A172 (cell line): ENCODE measurements at places on chromosomes 12 and 14. TPM values are rescaled to one million over a fixed set of nuclear protein-coding genes. Genes with fewer than 3 reads are reported as not detected.

The DCN gene
- 0.69 and 0.84 TPM in 2 replicates for total RNA-seq

The TAS2R46 gene
- total RNA-seq: 0.60 TPM in 1 of 2 replicates, not detected in the other

The KRT72 gene
- not detected in 2 replicates for total RNA-seq

The TEAD4 gene
- 9.4 and 17.2 TPM in 2 replicates for total RNA-seq

The TSPAN19 gene
- not detected in 2 replicates for total RNA-seq

The BHLHE41 gene
- 0.21 and 0.41 TPM in 2 replicates for total RNA-seq

The TRIM9 gene
- 0.02 and 0.34 TPM in 2 replicates for total RNA-seq

The CELA1 gene
- not detected in 2 replicates for total RNA-seq

The BDKRB1 gene
- 3.6 and 6.1 TPM in 2 replicates for total RNA-seq

The FMNL3 gene
- total RNA-seq: 16.4 and 16.6 TPM in 2 replicates

The SPRING1 gene
- 38.7 and 47.4 TPM in 2 replicates for total RNA-seq

The SRRM4 gene
- not detected in 2 replicates for total RNA-seq

The PRB2 gene
- not detected in 2 replicates for total RNA-seq

The CLEC4C gene
- total RNA-seq: not detected in 2 replicates

The BMP4 gene
- 3.8 and 5.0 TPM in 2 replicates for total RNA-seq

The MAP1LC3B2 gene
- 1.8 TPM in 1 of 2 replicates, not detected in the other for total RNA-seq

The SLC38A4 gene
- total RNA-seq: 1.5 and 1.7 TPM in 2 replicates

The CIROP gene
- total RNA-seq: not detected in 2 replicates

The OR2AP1 gene
- not detected in 2 replicates for total RNA-seq

The HVCN1 gene
- 0.14 and 0.95 TPM in 2 replicates for total RNA-seq

The KRT6A gene
- total RNA-seq: not detected in 2 replicates

The MOK gene
- total RNA-seq: 8.4 and 11.6 TPM in 2 replicates

The DEPDC4 gene
- 2.8 and 3.1 TPM in 2 replicates for total RNA-seq

The DAO gene
- not detected in 2 replicates for total RNA-seq

The PSMA6 gene
- total RNA-seq: 309 and 344 TPM in 2 replicates

The SLCO1B1 gene
- 0.14 and 0.81 TPM in 2 replicates for total RNA-seq

The TAS2R20 gene
- 0.46 and 0.79 TPM in 2 replicates for total RNA-seq
